ENCODE measurements at places on chromosomes 1 and 21. TPM values are rescaled to one million over a fixed set of nuclear protein-coding genes. Genes with fewer than 3 reads are reported as not detected.

FAM43B gene
- total RNA-seq = 0.39 TPM

CFAP141 gene
- not detected for total RNA-seq

HRNR gene
- not detected for total RNA-seq

AKT3 gene
- total RNA-seq = 13.7 TPM

LCE2A gene
- total RNA-seq = 0.79 TPM
